BE2C (cell line): ENCODE measurements at places on chromosomes 13 and 19.

- DNase-seq = no peak
Measured at GRCh38 chr19:48476176-48476575, 7.0 kb downstream of the CYTH2 start.

GRCh38 chr13:111790621-111791020 lies 276.3 kb upstream of the SOX1 start:
- DNase-seq = no peak

DNA sequence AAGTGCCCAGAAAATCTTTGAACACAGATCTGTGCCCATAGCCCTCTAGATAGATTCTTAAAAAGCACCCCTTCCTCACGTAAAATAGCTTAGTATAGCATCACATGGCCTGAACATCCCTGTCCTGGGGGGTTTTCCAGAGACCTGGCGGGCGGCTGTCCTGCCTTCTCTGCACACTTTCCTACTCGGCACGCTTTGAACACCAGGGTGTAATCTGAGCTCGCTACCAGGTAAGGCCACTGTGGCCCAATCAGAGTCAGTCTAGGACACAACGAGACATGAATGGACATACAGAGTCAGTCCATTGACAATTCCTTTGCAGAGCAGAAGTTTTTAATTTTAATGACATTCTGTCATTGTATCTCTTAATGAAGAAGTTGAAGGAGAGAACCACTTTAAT lies 8.1 kb downstream of the CYP2A13 start:
- DNase-seq = no peak

DNA sequence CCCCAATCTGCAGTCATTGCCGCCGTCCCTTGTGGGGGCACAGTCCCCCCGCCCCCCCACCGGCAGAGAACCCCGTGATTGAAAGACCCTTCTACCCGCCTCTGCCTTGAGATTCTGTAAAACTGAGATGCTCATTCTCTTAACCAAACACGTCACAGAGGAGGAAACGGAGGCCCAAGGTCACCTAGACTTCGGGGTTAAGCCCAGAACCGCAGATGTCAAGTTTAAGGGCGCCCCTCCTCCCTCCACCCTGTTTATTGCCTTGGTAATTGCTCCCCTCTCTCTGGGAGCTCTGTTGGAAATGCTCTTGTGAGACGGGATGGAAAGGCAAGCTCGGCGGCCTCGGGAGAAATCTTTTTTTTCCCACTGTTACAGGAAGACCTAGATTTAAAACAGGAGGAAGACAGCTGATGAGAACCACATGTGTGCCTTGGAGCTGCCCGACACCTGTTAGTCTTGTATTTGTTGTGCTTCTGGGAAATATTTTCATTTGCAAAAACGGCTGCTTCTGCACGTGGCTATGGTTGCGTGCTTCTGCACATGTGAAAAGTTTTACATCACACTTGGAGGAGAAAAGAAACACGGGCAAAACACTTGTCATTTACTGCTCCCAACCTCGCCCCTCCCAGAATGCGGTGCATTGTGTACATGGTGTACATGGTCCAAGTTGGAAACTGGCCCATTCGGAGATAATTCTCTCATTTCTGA lies 1.1 kb upstream of the MED26 start:
- DNase-seq = peak; percentile 30
